BJ (cell line): ENCODE measurements at places on chromosomes 7 and 10.

- no peak for DNase-seq
Measured at GRCh38 chr7:2735744-2736143, 47.7 kb downstream of the AMZ1 start.

DNA sequence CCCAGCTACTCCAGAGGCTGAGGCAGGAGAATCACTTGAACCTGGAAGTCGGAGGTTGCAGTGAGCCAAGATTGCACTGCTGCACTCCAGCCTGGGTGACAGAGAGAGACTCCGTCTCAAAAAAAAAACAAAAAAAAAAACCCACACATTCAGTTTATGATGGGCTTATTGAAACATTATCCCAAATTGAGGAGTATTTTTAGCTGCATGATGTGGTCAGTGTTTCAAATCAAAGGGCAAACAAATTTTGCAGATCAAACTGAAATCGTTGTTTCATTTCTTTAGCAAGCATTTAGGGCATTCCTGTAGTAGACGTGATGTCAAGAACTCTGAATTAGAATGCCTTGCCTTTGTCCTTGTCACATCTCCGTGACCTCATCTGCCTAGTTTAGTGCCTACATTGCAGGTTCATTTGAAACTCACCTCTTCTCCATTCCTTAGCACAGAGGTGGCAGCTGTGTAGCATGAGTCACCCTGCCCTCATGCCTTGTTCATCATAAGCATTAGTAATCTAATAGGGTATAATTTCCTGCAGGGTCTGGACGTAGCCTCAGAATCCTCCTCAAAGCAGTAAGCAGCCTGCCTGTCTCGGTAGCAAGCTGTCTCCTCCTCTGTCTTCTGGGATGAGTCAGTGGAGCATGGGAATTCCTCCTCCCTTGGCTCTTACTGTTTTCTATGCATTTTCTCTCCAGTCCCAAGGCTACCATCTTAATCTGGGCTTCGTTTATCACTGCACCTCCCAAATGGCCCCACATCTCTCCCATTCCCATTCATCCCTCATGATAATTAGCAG lies 73.8 kb downstream of the CUL1 start:
- DNase-seq: peak; percentile 62

DNA sequence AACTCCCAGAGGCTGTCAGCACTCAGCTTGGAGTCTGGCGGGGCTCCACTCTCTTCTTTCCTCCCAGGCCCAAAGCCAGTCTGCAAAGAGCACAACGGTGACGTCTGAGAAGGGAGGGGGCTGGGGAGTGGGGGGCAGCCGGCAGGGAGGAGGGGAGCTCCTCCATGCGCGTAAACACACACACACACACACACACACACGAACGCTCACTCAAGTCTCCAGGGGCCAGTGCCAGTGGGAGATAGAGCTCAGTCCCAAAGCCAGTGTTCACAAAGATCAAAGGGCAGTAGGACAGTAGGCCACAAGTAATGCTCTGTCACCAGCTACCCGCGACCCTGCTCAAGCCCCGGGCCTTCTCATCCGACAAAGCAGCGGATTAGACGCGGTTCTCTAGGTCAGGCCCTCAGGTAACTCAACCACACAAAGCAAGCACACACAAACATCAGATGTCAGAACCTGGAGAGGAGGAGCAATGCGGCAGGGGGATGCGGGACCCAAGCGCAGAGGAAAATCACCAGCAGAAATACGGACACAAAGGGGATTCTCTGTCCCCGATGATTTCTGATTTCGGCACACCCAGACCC lies 19.9 kb downstream of the TCAF1 start:
- no peak for DNase-seq

- DNase-seq: no peak
Measured at GRCh38 chr10:84341538-84341856, 13.1 kb downstream of the CCSER2 start.

GRCh38 chr7:108442039-108442568 lies 14.1 kb downstream of the NRCAM start:
- DNase-seq: no peak

- no peak for DNase-seq
Measured at GRCh38 chr7:83908526-83908925, 259.6 kb upstream of the SEMA3E start.

DNA sequence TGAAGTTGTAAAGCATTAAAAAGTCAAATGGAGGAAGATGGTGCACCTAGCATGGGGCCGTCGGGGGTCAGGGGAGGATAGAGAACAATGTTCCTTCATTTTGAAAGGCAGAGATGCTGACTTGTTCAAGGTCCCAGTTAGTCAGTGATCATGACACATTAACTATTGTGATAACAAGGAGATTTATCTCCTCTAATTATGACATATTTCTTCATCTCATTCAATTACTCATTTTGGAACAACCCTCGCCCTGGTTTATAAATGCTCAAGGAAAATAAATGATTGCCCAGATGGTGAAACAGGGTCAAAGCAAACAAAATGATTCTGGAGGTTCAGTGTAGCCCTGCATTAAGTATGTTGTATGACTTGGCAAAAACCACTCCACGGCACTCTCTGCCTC lies 106.2 kb downstream of the ITIH5 start:
- no peak for DNase-seq

- no peak for DNase-seq
Measured at GRCh38 chr10:22544325-22545068, 169.9 kb downstream of the PIP4K2A start.

- no peak for DNase-seq
Measured at GRCh38 chr7:139602143-139602722, 78.7 kb downstream of the CLEC2L start.

DNA sequence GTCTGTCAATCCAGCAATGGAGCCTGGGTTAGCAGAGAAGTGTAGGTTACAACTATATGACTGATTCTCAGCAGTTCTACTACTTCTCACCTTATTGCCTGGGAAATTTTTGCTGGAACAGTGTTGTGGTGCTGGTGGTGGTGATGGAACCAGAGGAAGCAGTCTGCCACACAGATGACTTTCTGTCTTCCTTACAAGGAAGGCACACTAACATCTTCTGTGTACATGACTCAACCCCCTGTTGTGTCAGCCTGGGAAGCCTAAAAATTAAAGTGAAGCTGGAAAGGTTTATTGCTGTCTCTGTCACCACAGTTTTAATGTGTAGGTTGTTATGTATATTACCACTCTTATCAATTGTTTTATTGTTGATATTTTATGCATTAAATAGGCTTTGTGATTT lies 40.3 kb downstream of the ANKRD7 start:
- DNase-seq: no peak

DNA sequence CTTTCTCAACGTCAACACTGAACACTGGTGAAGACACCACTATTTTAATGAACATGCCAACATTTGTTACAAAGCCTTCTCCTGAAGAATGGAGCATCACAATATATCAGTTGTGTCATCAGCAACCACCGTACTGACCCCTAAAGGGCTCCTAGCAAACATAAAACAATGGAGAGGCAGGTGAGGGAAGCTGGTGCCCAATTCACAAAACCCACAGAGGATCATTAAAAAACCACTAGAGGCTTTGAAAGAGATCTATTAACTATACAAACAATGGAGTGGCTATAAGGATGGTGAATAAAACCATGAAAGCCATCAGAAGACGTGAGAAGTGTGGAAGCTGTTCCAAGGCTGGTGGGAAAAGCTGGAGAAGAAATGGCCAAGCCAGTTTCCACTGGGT lies 150.8 kb downstream of the FAM107B start:
- no peak for DNase-seq

DNA sequence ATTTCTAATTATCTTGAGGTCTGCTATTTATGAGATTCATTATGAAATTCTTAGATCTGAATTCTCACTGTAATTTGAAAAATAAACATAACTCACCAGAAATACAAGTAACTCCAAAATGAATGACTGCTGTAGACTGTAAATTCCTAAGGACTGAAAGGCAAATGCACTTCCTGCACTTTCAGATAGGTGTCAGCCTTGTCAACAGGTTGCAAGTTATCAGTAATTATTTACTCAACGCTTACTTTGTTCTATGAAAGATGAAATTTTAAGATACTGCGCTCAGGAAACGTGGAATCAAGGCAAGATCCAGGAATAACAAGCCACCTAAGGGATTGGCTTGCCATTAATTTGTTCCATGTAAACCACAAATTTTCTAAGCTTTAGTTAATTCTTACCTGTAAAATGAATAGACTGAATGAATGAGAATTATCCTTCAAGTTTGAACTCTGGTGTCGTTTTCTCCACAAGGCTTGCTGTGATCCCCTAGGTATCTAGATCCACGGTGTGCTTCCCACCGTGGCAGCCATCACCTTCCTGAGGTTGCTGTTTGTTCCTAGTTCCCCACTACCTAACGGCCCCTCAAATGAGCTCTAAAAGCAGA lies 12.6 kb downstream of the DHX32 start:
- DNase-seq: no peak

- DNase-seq: no peak
Measured at GRCh38 chr7:95102662-95103061, 195.3 kb downstream of the PPP1R9A start.
